Astrocyte (in vitro differentiated cells and primary cell): ENCODE measurements at places on chromosomes 2 and 18.

DNA sequence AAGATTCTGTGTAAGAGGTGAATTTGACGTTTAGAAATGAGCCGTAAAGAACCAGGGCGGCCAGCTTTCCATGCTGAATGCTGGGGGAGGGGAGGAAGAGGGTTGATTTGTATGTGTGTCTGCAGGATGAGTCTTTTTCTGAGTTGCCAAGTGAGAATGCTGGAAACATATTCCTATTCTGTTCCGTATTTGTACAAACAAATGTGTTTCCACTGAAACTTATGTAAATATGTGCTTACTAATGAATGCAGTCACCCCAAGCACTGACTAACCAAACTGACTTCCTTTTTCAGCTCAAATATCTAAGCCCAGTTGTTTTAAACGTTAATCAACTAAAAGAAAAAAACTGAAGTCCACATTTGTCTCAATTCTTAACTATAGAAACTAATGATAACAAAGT lies 74.9 kb upstream of the APCDD1 start:
- no peak for DNase-seq

- peak; percentile 52 for DNase-seq
Observed at GRCh38 chr2:111678651-111679050, 205.3 kb downstream of the ANAPC1 start.

DNA sequence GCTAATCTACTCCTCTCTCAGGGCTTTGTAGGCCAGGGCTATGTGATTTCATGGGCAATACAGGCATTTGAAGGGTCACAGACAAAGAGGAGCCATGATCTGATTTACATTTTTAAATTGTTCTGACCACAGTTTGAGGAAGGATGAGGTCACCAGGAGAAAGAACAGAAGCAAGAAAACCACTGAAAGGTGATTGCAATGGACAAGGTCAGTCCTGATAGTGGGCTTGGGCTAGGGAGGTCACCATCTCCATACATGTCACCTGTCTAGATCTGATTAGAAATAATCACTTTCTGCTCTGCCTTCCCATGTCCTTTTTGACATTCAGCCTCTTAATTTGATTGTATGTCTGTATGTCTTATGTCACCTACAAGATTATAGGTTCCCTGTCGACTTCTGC lies 248.9 kb upstream of the CWC22 start:
- DNase-seq: no peak

DNA sequence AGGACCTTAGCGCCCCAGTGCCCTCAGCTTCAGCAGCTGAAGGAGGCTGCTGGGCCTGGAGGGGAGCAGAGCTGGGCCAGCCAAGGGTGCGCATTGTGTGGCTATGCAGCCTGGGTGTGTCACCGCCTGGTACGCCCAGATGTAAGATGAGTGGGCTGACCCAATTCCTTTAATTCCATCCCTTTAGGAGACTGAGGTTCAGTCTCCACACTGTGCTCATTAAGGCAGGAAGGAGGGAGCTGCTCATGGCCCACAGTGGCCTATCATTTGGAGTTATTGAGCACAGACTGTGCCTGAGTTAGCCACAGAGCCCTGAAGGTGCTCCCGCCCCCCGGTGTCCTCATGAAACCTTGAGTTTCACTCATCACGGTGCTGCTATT lies 194.1 kb upstream of the GLI2 start:
- no peak for DNase-seq

- DNase-seq: no peak
Observed at GRCh38 chr18:8397034-8397433, 212.2 kb upstream of the RAB12 start.

- no peak for DNase-seq
Observed at GRCh38 chr2:86661333-86661732, 37.7 kb upstream of the RNF103 start.
